Endothelial cell (in vitro differentiated cells): ENCODE measurements at places on chromosomes 12 and 14.
A peak's percentile ranks its signal among the peaks of the same experiment; 100 is the strongest.

DNA sequence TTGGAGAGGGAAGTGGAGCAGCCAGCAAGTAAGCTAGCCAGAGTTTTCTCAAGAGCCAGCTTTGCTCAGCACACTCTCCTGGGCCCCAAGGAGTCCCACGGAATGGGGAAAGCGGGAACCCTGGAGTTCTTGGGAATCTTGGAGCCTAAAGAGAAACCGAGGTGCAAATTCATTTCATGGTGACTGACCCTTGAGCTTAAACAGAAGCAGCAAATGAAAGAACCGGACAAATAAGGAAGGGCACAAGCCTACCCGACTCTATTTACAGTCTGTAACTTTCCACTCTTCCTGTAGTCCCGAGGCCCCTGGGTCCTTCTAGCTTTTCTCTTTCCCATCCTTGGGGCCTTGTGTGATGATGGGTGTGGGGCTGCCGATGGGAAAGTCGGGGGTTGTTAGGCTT lies 18.1 kb upstream of the TIGAR start:
- no peak for DNase-seq

- DNase-seq = no peak
These were observed 1.5 kb downstream of the FGD4 start for GRCh38 chr12:32400866-32401265.

DNA sequence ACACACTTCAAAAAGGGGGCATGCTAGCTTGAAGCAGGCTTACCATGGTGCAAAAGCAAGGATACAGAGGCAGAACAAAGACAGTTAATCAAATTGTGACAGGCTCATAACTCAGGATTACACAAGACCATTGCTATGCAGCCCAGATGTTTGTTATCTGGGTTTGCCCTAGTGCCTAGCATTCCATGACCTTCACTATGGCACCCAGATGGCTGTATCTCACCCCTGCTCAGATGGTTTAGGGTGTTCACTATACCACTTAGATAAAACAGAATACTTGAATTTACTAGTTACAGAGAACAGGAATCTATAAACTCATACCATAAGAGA lies 56.2 kb downstream of the SDR9C7 start:
- no peak for DNase-seq

GRCh38 chr12:87796961-87797516 lies 232.2 kb downstream of the C12orf50 start:
- DNase-seq = no peak

GRCh38 chr14:23697680-23698079 lies 61.5 kb downstream of the DHRS2 start:
- DNase-seq = no peak

- DNase-seq = no peak
These were observed 187.1 kb upstream of the CDKN3 start for GRCh38 chr14:54209511-54210250.

- no peak for DNase-seq
These were observed 58.9 kb downstream of the CCDC88C start for GRCh38 chr14:91358654-91359220.

GRCh38 chr12:12357719-12358461 lies 1.0 kb downstream of the BORCS5 start:
- no peak for DNase-seq

GRCh38 chr14:101961011-101961721 lies 3.2 kb upstream of the DYNC1H1 start:
- peak; percentile 69 for DNase-seq

DNA sequence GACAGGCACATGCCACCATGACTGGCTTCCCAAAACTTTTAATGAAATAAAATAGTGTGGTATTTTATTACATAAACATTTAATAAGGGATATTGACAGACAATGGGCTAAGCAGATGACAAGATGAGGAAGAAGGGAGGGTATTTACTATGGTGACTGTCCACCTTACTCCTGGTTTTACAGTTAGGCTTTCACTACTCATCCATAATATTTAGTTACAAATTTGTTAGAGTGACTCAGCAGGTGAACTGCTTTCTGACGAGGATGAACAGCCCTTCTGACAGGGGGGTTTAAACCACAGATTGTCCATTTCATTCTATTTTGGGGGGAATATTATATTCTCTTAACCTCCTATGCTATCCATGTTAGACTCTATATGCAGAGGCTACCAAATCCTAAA lies 3.6 kb upstream of the PALS1 start:
- no peak for DNase-seq

- DNase-seq = no peak
These were observed 119.5 kb downstream of the ANO4 start for GRCh38 chr12:100913872-100914592.

DNA sequence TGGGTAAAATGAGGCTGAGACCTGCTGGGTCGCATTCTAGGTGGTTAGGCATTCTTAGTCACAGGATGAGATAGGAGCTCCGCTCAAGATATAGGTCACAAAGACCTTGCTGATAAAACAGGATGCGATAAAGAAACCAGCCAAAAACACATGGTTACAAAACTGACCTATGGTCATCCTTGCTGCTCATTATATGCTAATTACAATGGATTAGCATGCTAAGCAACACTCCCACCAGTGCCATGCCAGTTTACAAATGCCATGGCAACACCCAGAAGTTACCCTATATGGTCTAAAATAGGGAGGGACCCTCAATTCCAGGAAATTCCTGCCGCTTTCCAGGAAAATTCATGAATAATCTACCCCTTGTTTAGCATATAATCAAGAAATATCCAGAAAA lies 132.4 kb downstream of the BRMS1L start:
- no peak for DNase-seq

GRCh38 chr14:89296281-89296745 lies 120.7 kb downstream of the FOXN3 start:
- DNase-seq = no peak

GRCh38 chr14:92558319-92558718 lies 44.7 kb downstream of the RIN3 start:
- DNase-seq = no peak

GRCh38 chr12:119180380-119181040 lies 1.8 kb downstream of the HSPB8 start:
- no peak for DNase-seq

GRCh38 chr12:6964605-6965025 lies 5.8 kb downstream of the PHB2 start:
- DNase-seq = no peak

- DNase-seq = no peak
These were observed 235.5 kb upstream of the TBX3 start for GRCh38 chr12:114919479-114919878.

DNA sequence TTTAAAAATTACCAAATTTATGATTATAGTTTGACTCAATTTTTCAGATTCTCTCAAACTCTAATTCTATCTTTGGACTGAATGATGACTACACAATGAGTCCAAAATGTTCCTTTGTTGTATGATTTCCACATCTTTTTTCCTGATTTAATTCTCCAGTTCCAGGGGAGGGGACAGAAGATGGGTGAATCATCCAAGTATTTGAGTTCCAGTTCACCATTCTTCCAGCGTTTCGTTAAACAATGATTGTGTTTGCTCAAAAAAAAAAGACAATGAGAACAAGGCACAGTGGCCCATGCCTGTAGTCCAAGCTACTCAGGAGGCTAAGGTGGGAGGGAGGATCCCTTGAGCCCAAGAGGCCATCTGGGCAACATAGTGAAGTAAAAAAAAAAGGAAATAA lies 23.8 kb downstream of the BAZ1A start:
- DNase-seq = no peak

- DNase-seq = no peak
These were observed 113.4 kb upstream of the CPM start for GRCh38 chr12:69046363-69046762.

GRCh38 chr14:33271891-33272290 lies 333.2 kb downstream of the NPAS3 start:
- no peak for DNase-seq

- peak; percentile 57 for DNase-seq
These were observed 335.1 kb downstream of the DUSP6 start for GRCh38 chr12:89016970-89017778.

DNA sequence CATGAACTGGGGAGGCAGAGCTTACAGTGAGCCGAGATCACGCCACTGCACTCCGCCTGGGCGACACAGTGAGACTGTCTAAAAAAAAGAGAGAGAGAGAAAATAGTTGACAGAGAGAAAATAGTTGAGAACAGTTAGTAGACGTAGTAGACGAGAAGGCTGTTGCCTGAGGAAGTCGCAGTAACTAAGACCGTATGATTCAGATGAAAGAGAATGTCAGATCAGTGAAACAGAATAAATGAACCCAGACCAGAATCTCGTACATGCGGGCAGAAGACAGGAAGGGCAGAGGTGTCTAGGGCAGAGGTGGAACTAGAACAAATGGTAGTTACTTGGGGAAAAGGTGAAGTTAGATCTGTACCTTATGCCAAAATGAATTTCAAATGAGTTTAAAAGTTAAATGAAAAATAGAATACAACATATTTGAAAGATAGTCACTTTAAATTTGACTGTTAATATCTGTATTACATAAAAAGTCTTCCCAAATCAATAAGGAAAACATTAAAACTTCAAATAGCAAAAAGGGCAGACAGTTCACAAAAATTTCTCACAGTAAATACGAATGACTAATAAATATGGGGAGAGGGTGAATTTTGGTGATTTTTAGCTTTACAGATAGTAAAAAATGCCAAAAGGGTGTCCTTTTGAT lies 17.7 kb downstream of the MDM2 start:
- no peak for DNase-seq
